Bronchus fibroblast of lung (primary cell): ENCODE measurements at places on chromosomes 6 and 20. TPM values are rescaled to one million over a fixed set of nuclear protein-coding genes. Genes with fewer than 3 reads are reported as not detected.

ZSCAN23 gene
- 1.5 and 2.5 TPM in 2 replicates for total RNA-seq

STMND1 gene
- total RNA-seq = 0.17 TPM in 1 of 2 replicates, not detected in the other

GPLD1 gene
- 0.15 and 0.17 TPM in 2 replicates for total RNA-seq

CST4 gene
- total RNA-seq = not detected in 2 replicates

SLC26A8 gene
- total RNA-seq = not detected in 2 replicates

LGSN gene
- not detected in 2 replicates for total RNA-seq

PI3 gene
- not detected in 2 replicates for total RNA-seq

UBD gene
- not detected in 2 replicates for total RNA-seq

ZC2HC1B gene
- not detected in 2 replicates for total RNA-seq

PROKR2 gene
- not detected in 2 replicates for total RNA-seq

B3GAT2 gene
- under 0.01 TPM in 1 of 2 replicates, not detected in the other for total RNA-seq

DDR1 gene
- total RNA-seq = 12.3 and 13.1 TPM in 2 replicates
